Hypothalamus (tissue), 51 donors: ENCODE measurements at places on chromosomes 5 and 9.

DNA sequence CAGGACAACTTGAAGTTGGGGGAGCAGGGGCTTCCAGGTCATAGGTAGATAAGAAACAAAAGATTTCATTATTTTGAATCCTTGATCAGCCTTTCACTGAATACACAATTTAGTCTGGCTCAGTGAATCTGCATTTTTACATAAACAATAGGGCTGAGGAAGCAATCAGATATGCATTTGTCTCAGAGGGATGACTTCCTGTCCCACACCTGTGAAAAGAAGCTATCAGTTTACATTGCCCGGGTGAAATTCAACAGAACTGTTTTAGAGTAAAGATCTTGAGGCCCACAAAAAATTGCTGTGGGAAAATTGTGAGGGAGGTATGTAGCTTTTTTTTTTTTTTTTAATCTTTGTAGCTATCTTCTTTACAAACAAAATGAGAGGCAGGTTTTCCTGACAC lies 38.3 kb downstream of the DNAJB5 start:
- no peak for DNase-seq

DNA sequence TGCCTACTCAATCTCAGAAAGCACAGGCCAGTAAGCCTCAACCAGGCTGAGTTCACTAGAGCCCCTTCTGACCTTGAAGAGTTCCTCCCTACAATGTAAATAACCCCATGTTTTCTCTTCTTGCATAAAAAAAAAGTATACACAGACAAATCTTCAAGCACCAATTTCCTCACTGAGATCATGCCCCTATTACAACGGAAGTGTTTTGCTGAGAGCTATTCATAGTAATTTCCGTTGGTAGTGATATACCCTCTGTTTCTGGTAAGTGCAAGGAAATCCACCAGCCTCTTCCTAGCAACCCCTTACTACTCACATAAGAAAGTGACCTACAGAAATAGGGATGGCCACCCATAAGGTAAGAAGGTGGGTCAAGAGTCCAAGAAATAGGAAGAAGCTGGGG lies 76.4 kb upstream of the TARS1 start:
- no peak for DNase-seq

DNA sequence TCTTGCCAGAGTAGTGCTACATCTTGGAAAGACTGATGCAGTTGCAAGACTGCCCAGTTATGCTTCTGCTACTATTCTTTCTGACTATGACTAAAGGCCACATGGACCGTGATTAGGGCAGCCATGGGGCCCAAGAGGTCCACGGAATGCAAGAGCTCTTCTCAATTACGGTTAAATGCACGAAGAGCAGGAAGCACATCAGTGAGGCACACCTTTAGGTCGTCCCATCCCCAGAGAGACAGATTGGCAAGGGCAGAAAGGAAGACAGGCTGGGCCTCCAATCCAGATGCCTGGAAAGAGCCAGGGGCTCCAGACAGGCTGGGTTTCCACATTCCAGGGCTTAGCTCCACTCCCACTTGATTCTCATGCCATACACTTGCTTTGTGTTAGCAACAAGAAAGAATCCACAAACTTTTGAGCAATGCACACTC lies 132.3 kb upstream of the SLIT3 start:
- DNase-seq, result no peak

DNA sequence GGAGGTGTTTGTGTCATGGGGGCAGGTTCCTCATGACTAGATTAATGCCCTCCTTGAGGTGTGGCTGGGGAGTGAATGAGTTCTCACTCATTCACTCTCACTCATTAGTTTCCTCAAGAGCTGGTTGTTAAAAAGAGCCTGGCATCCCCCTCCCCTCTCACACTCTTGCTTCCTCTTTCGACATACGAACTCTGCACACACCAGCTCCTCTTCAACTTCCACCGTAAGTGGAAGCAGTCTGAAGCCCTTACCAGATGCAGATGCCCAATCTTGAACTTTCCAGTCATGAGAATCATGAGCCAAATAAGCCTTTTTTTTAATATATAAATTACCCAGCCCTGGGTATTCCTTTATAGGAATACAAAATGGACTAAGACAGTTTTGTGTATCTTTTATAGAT lies 82.5 kb downstream of the SPRY4 start:
- DNase-seq, result no peak

GRCh38 chr9:114399381-114399780 lies 11.6 kb upstream of the AKNA start:
- no peak for DNase-seq

GRCh38 chr9:15231788-15232635 lies 75.0 kb downstream of the TTC39B start:
- DNase-seq, result no peak

- no peak for DNase-seq
These were observed 7.8 kb upstream of the ANXA1 start for GRCh38 chr9:73143711-73144328.

GRCh38 chr5:60521376-60522291 lies 178.3 kb downstream of the DEPDC1B start:
- no peak for DNase-seq

- no peak for DNase-seq
These were observed 385.5 kb downstream of the ADGRV1 start for GRCh38 chr5:90944116-90944515.

DNA sequence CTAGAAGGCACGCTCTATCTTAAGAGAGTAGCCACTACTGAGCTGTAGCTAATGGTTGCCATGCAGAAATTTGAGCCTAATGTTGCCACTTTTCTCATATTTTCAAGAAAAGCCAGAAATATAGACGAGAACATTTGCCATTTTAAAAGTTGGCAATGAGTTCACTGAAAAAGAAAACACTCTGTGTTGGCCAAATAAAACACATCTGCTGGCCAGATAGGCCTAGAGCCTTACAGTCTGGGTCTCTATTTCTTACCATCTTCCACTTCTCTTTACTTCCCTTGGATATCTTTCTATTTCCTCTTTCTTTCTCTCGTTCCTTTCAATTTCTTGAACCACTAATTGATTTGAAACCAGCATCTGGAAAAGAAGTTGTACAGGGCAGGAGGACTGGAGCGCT lies 36.6 kb upstream of the VCAN start:
- no peak for DNase-seq

- DNase-seq, result no peak
These were observed 389.2 kb upstream of the FTMT start for GRCh38 chr5:121462441-121462840.

- no peak for DNase-seq
These were observed 977 bp upstream of the PRDM12 start for GRCh38 chr9:130663258-130663976.

DNA sequence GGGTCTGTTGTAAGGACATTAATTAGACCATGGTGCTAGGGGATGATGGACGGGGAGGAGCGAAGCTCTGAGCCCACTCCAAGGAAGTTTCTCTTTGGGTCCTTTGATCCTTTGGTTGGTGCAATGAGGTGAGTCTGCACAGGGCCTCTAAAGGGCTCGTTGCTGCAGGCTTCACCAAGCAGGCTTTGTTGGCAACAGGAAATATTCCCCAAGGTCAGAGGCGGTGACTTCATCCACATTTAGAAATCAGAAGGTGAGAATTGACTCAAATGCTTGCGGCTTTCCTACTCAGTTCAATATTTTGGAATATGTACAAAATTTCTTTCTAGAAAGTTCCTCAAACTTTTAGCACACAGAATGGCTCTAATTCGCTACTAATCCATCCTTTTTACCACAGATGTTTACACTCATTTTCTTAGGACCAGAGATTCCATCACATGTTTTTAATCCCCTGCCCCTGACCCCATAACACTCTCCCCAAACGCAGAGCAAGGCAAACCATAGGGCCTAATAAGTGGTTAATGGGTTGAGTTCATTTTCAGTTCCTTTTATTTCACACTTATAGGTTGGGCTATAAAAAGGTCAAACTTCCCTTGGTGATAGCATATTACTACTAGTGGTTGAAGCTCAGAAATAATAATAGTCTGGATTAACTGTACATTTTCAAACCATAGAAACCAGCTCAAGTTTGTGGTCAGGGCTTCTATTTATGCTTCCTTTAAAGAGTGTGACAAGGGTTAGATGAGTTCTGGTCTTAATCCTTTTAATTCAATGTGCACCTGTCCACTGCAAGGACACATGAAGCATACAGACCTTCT lies 37.3 kb upstream of the TMEM252 start:
- DNase-seq, result no peak

GRCh38 chr5:135533794-135534193 lies 2.0 kb downstream of the NEUROG1 start:
- DNase-seq, result no peak

DNA sequence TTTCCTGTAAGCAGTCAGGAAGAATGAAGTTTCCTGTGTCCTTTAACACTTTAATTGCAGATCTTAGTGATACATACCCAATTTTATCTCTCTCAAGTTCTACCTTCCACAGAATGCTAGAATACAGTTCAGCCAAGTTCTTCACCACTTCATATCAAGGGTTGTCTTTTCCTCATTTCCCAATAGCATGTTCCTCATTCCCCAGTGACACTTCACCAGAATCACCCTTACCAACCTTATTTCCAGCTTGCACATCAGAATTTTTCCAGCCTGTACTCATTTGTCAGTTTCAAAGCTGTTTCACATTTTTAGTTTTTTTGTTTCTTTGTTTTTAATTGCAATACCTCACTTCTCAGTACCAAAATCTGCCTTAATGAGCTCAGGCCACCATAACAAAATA lies 126.1 kb downstream of the ESM1 start:
- no peak for DNase-seq

DNA sequence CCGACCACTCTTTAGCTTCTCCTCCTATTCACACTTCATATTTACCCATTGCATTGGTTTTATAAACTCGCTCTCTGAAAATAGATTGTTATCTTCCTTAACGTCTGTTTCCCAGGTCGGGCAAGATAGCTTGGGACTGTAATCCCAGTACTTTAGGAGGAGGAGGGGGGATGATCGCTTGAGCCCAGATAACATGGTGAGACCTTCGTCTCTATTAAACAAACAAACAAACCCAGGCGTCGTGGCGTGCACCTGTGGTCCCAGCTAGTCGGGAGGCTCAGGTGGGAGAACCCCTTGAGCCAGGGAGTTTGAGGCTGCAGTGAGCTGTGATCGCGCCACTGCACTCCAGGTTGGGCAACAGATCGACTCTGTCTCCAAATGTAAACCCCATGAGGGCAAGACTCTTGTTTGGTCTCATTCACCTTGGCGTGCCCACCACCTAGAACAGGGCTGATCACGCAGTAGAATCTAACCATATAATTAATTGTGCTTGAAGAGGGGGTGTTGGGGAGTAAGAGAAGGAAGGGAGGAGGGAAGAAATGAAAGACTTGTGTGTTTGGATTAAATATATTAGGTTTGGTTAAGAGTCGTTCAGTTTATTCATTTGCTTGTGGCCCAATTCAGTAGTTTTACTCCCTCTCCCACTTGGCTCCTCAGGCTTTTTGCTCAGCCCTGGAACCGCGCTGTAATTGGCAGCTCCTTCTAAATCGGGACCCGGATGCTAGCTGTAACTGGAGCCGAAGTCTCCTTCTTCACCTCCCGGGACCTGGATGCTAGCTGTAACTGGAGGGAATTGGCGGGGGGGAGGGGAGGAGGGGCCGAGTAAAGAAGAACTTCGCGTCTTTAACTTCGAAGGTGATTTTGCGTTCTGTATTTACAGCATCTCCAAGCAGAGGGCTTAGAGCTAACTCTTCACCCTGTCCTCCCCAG lies 24.9 kb downstream of the CDKN2A start:
- no peak for DNase-seq

DNA sequence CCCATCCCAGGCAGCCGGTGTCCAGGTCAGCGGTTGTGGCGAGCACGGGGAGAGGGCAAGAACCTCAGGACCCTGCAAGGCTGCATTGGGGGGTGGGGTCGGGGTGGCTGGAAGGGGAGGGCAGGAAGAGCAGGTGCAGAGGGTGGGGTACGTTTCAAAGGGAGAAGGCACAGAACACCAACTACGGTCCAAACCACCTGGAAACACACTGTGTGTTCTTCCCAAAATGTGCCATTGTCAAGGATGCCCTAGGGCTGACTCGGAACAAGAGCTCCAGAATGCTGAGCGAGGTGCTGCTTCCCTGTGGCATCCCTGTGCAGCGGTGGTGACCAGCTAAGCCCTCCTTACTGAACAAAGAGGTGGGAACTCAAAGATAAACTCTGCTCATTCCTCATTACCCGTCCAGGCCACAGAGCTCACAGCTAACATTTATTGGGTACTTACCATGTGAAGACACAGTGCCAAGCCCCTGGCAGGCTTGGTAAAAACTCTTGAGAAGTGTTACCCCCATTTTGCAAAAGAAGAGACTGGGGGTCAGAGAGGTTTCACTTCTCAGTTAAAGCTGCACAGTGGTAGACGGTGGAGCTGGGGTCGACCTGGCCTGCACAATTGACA lies 153.8 kb downstream of the COL23A1 start:
- DNase-seq, result no peak

GRCh38 chr5:94613583-94613982 lies 4.8 kb downstream of the KIAA0825 start:
- no peak for DNase-seq

GRCh38 chr9:123941524-123942070 lies 11.7 kb upstream of the DENND1A start:
- no peak for DNase-seq

DNA sequence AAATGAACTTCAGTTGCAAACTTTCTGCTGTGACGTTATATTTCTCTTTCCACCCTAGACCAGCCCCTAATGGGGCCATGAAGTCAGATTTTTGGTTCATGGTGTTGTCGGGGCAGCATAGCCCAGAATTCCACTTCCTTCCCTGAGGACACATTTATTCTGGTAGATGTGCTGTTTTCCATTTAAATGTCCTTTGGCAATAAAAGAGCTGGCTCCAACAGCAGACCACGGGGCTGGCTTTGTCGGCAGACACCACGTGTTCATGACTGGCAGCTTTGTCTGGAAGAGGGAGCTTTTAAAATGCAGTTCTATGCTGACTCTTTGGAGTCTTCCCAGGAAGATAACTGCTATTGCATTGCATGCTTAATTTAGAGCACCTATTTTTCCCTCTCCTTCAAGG lies 17.6 kb upstream of the LCP2 start:
- DNase-seq, result peak; percentile 81

- no peak for DNase-seq
These were observed 231.4 kb downstream of the PDE4D start for GRCh38 chr5:59661954-59662615.

GRCh38 chr9:93317495-93318094 lies 133.7 kb downstream of the WNK2 start:
- no peak for DNase-seq

DNA sequence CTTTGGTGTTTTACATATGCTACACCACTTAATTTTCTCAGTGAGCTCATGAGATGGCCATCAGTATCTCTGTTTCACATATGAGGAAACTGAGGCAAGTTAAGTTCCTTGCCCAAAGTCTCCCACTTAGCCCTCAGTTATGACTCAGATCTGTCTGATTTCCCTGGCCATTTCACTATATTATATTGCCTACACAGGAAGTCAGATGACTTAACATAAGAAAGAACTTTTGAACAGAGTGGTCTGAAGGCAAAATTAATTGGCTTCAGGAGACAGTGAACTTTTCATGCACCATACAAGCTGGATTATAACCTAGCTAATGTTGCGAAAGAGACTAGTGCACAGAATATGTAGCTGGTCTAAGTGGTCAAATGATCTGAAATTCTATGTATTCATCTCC lies 221.6 kb downstream of the NFIB start:
- DNase-seq, result no peak

GRCh38 chr5:180103487-180104167 lies 32.1 kb upstream of the RNF130 start:
- no peak for DNase-seq
